ENCODE measurements at places on chromosomes 11 and 22.

GRCh38 chr11:68146010-68146540 lies 24.9 kb upstream of the CHKA start:
- DNase-seq, result no peak

GRCh38 chr11:88801484-88802123 lies 264.2 kb downstream of the GRM5 start:
- no peak for DNase-seq

- DNase-seq, result no peak
Measured at GRCh38 chr11:108703916-108704315, 39.0 kb downstream of the DDX10 start.

- DNase-seq, result no peak
Measured at GRCh38 chr11:134410766-134411165, 1.3 kb downstream of the B3GAT1 start.

DNA sequence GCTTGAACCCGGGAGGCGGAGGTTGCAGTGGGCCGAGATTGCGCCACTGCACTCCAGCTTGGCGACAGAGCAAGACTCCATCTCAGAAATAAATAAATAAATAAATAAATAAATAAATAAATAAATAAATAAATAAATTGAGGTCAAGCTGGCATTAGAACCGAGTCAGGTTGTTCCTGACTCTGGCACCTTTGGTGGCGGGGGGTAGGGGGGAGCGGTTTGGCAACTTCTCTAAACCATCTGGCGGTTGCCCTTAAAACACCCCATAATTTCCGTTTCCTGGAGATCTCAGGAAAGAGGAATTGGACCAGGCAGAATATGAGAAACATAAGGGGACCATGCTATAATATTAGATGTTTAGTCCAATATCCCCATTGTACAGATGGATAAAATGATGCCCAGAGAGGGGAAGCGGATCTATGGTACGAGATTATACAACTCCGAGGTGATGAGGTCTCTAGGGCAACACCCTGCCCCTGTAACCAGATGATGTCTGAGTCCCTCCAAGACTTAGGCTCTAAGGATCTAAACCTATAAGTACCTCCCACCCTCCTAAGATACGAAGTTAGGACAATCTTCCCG lies 785 bp downstream of the CLPB start:
- no peak for DNase-seq

GRCh38 chr11:1205121-1205986 lies 17.5 kb upstream of the MUC5B start:
- DNase-seq, result no peak

DNA sequence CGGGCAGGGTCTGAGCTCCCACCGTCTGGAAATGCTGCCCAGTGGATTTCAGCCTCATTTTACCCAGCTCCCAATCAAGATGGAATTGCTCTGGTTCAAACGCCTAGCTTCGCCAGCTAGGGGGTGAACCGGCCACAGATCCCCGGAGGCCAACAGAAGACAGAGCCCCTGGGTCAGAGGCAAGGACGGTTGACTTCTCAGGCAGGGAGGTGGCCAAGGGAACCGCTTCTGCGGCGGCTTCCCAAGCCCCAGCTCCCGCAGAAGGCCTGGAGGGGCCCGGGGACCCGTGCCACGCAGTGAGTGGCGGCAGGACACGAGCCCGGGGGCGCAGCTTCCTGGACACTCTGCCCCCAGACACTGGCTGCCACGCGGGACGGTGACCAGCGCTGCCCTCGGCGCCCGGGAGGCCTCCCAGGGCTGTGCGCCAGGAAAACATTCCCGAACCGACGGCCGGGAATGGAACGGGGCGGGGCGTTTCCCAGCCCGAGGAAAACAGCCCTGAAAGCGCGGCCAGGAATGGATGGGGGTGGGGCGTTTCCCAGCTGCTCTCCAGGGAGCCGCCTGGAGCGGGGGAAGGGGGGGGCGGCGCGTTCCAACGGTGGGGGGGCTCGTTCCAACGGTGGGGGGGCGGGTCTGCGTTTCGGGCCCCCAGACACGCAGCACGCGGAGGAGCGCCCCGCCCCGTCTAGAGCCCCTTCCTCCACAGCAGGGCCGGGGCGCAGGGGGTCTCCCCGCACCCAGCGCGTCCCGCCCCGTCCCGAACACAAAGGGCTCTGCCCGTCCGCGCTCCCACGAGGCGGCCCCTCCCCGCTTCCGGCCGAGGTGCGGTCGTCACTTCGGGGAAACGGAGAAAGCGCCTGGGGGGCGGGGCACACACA lies 13.5 kb upstream of the B4GALNT4 start:
- DNase-seq, result peak; percentile 77

DNA sequence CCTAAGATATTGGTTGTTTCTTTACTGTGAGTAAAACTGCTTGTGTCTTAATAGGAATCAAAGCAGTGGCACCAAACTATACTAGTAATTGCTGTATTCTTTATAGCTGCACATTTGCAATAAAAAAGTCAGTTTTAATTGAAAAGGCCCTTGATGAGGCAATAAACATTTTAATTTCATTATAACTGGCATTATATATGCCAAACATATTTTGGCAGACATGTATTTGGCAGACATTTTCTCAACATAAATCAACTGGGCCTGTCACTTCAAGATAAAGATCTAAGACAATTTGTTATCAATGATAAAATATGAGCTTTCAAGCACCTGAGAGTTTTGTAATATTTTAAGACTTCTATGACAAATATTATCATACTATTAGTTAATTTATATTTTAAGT lies 245.7 kb downstream of the SBF2 start:
- DNase-seq, result no peak

DNA sequence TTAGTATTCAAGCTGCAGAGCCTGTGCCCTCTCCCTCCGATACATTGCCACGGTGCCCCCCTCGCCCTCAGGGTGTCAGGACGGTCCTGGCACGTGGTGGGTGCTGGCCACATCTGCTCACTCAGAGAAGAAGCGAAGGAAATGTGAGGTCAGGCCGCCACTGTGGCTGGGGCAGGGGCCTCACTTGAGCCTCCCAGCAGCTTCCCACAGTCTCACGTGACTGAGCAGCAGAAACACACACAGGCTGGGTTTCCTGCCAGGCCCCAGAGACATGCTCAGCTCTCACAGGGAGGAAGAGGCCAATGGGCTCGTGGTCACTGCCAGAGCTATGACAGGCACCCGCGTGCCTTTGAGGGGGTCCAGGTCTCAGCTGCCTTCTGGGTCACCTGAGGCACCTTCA lies 37.9 kb upstream of the PRR5 start:
- DNase-seq, result peak; percentile 38

DNA sequence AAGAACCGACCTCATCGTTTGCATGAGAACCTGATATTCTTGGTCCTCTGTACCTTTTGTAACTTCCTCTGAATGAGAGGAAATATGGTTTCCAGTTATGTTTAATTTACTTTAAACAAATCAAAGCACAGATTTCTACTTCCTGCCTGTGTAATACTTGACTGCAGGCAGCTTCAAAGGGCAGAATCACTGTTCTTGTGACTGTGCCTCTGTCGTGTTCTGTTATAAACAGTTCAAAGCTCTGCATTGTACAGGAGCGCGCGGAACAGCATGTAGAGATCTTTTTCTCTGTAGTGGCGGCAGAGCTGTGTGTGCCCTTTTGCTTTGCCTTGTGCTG lies 73.2 kb upstream of the CLDN5 start:
- DNase-seq, result no peak

DNA sequence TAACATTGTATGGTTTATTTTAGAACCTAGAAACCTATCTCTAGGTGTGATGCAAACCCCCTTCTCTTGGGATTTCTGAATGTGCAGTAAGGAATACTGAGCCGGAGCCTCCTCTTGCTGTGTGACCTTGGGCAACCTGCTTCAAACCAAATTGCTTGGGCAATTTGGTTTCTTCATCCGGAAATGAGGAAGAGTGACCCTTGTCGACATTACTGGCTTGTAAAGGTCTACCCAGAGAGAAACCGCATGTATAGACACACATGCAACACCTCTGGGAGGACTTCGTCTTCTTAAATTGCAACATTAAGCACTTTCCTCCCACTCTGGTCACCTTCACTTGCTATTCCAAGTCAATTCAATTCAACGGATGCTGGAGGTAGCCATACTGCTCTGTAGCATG lies 19.6 kb upstream of the TP53I11 start:
- no peak for DNase-seq

- no peak for DNase-seq
Measured at GRCh38 chr11:69802590-69802989, 16.6 kb downstream of the FGF3 start.

- DNase-seq, result no peak
Measured at GRCh38 chr11:128825050-128825784, 41.9 kb downstream of the KCNJ1 start.

DNA sequence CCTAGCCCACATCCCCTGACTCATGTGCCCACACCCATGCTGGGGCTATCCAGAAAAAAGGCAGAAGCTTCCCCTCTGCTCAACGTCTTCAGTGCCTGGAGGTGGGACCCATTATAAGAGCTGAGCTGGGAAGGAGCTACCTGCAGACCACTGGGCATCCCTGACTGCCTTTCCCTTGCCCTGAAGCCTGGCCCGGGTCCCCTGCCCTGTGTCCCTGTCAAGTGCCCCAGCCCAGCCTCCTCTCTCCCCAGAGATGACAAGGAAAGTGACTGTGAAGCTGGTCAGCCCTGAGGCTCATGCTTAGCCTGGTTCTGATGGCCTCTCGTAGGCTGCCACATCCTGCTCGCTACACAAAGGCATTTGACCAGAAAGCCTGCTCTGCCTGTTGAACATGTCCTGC lies 140.4 kb downstream of the PARVA start:
- DNase-seq, result no peak

- DNase-seq, result no peak
Measured at GRCh38 chr11:130204703-130205095, 45.1 kb downstream of the ST14 start.

GRCh38 chr11:62918531-62918930 lies 2.6 kb downstream of the CHRM1 start:
- no peak for DNase-seq

- no peak for DNase-seq
Measured at GRCh38 chr11:76670485-76671236, at the start of gene LRRC32. Gene LRRC32 (minus strand): TSS chr11:76670747. CDS start chr11:76665954, 4,793 bp downstream.

DNA sequence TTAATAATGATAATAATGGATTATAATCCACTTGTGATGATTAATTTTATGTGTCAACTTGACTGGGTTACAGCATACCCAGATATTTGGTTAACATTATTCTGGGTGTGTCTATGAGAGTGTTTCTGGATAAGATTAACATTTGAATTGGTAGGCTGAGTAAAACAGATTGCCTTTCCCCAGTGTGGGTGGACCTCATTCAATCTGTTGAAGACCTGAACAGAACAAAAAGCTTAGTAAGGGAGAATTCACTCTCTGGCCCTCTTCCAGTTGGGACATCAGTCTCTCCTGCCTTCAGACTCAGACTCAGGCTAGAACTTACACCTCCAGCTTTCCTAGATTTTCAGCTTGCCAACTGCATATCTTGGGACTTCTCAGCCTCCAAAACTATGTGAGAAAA lies 37.3 kb upstream of the RRAS2 start:
- DNase-seq, result no peak

DNA sequence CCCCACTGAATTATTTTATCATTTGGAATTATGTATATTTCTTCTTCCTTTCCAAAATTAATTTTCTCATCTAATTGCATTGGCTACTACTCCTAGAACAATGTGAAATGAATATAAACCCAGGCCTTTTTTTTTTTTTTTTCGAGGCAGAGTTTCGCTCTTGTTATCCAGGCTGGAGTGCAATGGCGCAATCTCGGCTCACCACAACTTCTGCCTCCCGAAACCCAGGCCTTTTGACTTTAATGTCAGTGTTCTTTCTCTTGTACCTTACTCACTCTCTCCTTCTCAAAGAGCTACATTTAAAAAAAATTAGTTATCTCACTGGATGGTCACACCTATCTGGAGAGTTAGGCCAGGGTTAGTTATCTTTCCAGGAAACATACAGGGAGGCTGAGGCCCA lies 35.3 kb upstream of the LRRC32 start:
- DNase-seq, result no peak

GRCh38 chr11:58762284-58763119 lies 30.8 kb upstream of the GLYAT start:
- no peak for DNase-seq

DNA sequence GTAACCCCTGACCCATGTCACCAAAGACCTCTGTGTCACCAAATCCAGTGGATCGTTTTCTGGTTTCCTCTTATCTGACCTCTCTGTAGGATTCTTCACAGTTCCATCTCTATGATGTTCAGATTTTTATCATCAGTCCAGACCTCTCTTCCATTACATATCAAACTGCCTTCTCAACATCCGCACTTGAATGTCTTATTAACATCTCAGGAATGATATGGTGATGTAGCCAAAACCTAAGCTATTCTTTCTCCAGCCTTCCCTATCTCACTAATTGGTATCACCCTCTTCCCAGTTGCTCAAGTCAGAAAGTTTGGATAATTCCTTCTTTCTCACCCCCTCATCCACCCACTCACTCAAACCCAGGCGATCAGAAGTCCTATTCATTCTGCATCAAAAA lies 13.4 kb downstream of the APLNR start:
- no peak for DNase-seq

DNA sequence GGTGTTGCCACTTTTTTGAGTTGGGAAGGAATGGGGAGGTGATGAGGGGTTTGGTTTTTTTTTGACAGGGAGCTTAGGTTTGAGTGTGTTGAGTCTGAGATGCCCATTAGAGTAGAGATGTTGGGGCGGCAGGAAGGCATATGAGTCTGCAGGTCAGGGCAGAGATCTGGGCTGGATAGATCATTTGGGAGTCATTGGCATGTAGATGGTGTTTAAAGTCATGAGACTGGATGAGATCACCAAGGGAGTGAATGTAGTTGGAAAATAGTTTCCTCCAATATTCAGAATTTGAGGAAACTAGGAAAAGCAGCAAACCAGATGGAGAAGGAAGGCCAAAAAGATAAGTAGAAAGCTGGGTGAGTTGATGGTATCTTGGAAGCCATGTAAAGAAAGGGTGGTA lies 2.1 kb upstream of the ANAPC15 start:
- DNase-seq, result no peak

DNA sequence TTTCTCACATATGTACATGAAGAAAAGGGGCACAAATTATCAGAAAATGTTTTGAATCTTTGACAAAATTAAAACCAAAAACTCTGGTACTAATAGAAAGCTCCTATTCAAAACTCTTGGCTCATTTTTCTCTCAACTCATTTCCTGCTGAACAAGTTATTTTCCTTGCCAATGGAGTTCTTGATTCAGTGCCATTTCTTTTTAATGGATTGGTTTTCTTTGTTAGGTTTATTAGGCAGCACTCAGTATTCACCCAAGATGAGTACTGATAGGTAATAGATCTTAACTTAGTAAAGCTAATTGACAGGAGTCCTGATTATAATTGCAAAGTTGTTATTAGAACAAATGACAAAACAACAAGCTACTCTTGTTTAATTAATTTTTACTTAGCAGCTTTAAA lies 279.4 kb upstream of the PDGFD start:
- no peak for DNase-seq

Data from stimulated activated CD8-positive, alpha-beta memory T cell treated with anti-CD3 and anti-CD28 coated beads, Interleukin-7, amount 100 ng/mL, for 4 hours (primary cell).